Lower leg skin (tissue), 4 donors: ENCODE measurements at places on chromosomes 16 and 17.
A peak's percentile ranks its signal among the peaks of the same experiment; 100 is the strongest.

DNA sequence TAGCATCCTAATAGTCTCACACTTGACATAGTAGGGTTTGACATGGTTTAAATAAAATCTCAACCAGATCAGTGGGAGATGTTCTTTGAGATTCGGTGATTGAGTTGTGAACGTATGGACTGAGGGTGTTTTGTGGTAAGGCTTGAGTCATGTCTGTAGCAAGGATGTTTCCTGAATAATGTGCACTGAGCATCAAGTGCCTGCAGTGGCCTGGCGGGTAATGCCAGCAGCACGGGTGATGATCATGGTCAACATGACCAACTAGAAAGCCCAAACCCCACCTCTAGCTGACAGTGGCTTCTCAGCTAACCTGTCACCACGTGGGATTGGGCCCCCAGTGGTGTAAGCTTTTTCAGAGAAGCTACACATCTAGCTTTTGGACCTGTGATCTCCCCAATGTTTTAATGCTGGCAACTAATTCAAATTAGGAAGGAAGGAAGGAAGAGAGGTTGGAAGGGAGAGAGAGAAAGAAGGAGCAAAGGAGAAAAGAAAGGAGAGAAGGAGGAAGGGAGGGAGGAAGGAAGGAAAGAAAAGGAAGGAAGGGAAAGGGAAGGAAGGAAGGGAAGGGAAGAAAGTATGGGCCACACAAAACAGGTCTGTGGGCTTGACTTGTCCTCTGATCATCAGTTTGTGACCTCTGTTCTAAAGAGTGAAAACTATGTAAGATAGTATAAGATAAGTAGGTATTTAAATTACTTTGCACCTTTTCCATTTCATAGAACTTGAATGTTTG, 55.4 kb downstream of the WWOX start:
- no peak for DNase-seq

- no peak for DNase-seq
These were observed 199.4 kb downstream of the PHKB start for GRCh38 chr16:47660540-47660939.

- no peak for DNase-seq
These were observed 2.1 kb upstream of the C17orf107 start for GRCh38 chr17:4897198-4897687.

DNA sequence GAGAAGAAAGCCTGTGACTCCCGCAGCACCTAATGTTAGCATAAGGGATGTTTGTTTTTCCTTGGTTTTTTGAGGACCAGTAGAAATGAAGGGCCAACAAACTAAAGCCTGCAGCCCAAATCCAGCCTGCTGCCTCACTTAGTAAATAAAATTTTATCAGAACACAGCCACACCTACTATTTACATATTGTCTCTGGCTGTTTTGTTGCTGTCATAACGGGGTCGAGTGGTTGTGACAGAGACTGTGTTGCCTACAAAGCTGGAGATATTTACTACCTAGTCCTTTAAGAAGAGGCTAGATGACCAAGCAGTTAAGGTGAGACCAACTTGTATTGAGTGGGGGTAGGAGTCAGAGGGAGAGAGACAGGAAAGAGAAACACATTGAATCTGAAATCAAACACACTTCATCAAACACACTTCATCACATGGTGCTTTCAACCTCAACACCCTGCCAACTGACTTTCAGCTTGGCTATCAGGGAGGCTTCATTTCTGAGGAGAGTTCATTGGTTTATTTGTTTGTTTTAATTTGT, 546.3 kb upstream of the CDH11 start:
- DNase-seq, result no peak

GRCh38 chr17:59001158-59001814, 105.4 kb downstream of the TRIM37 start:
- DNase-seq, result peak; percentile 86

GRCh38 chr16:4599545-4599944, 15.1 kb downstream of the UBALD1 start:
- no peak for DNase-seq

- DNase-seq, result no peak
These were observed 36.7 kb upstream of the TANC2 start for GRCh38 chr17:62929320-62929719.

DNA sequence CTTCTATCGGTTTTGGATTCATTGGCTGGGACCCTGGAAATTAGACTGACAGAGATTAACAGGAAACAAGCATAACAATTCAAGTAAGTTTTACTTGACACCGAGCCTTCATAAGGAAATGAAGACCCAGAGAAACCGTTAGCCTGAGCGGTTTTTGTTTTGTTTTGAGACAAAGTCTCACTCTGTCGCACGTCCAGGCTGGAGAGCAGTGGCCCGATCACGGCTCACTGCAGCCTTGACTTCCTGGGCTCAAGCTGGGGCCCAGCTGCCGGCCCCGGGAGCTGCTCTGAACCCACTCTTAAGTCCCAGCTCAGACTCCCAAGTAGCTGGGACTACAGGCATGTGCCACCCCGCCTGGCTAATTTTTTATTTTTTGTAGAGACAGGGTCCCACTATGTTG, 321.3 kb downstream of the SEC14L1 start:
- DNase-seq, result no peak

GRCh38 chr16:73106329-73107034, 58.6 kb upstream of the ZFHX3 start:
- no peak for DNase-seq

GRCh38 chr16:56093055-56093454, 98.2 kb upstream of the GNAO1 start:
- DNase-seq, result peak; percentile 26

DNA sequence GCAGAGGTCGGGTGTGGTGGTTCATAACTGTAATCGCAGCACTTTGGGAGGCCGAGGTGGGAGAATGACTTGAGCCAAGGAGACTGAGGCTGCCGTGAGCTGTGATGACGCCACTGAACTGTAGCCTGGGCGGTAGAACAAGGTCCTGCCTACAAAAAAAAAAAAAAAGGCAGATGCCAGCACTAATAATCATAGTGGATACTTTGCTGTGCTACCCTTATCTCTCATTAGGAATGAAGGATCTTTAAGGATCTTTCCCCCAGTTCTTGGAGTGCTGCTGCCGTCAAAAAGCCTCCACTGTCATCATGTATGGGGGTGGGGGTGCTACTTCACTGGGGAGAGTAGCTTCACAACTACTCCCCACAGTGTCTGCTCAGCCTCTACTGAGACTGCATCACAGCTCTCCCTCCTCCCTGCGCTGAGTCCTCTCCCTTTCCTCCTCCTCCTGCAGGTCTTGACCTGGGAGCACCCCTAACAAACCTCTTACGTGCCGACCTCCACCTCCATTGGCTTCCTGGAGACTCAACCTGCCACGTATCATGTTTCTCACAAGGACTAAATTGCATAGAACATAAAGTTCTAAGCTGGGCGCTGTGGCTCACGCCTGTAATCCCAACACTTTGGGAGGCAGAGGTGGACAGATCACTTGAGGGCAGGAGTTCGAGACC, 24.4 kb upstream of the ST6GALNAC1 start:
- DNase-seq, result no peak

GRCh38 chr16:12321311-12321842, 344.8 kb downstream of the SNX29 start:
- no peak for DNase-seq

- no peak for DNase-seq
These were observed 28.8 kb upstream of the ST6GALNAC1 start for GRCh38 chr17:76672270-76672851.

- DNase-seq, result no peak
These were observed 17.6 kb downstream of the POLR3K start for GRCh38 chr16:35678-36305.

DNA sequence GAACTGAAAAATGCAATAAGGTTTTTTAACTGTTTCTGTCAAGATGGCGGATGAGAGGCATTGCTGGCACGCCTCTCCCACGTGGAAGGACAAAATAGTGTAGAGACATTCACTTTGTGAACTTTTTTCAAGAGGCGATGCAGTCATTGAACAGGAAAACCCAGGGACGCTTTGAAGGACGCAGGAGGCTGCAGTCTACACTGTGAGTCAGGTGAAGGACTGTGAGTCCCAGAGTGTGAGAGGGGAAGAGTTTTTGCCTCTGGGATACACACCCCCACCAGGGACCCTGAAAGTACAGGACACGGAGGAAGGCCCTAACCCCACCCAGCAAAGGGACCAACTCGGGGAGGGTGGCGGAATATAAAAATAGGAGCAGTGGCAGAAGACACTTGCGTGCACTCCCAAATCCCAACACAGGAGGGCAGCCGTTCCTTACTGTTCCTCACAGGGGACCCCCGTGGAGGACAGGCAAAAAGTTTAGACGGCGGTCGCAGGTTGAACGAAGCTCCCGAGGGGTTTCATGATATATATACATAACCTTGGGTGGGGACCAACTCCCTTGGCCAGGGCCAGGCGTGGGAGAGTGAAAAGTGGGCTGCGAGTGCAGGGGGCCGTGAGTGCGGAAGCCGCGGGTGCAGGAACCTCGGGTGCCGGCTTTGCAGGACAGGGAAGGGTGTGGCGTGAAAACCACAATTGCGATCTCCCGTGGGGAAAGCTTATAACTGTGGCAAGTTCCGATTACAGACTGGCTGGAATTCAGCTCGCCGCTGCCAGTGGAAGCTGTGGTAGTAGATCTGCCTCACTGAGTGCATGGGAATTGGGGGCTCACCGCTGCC, 82.0 kb upstream of the ALOX12 start:
- DNase-seq, result peak; percentile 74

DNA sequence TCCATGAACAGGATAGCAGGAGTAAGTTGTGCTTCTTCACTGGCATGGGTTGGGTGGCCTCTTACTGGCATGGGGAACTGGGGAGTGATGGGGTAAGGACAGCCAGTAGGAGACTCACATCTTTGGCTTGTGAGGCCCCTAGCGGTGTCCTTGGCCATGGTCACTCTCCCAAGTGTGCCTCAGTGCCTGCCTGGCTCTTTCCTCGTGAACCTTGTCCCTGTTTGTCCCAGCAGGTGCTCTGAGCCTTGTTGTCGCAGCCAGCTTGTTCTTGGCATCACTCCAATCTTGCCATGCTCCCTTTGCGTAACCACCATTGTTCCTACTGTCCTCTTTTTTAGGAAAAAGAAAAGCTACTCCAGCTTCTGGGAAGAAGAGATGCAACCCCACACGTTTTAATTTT, 53.6 kb upstream of the SDK2 start:
- DNase-seq, result peak; percentile 78

GRCh38 chr17:82901856-82902255, 62.0 kb upstream of the ZNF750 start:
- DNase-seq, result no peak

DNA sequence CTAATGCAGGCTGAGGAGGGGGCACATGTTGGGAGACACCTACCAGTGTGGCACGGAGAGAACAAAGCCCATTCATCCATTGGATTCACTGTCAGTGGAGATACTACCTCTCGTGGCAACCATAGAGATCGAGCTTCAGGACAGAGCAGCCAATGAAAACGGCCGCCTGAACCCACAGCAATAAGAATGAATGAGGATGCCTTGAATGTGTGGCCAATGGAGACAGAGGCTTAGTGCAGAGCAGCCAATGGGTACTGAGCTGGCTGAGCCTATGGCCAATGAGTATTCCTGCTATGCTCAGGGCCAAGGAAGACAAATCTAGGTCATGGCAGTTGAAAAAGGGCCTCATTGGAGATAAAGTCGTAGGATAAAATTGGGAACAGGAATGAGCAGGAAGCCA, 10.9 kb downstream of the ARHGEF15 start:
- DNase-seq, result no peak

GRCh38 chr17:57442401-57442823, 186.1 kb downstream of the MSI2 start:
- DNase-seq, result no peak

DNA sequence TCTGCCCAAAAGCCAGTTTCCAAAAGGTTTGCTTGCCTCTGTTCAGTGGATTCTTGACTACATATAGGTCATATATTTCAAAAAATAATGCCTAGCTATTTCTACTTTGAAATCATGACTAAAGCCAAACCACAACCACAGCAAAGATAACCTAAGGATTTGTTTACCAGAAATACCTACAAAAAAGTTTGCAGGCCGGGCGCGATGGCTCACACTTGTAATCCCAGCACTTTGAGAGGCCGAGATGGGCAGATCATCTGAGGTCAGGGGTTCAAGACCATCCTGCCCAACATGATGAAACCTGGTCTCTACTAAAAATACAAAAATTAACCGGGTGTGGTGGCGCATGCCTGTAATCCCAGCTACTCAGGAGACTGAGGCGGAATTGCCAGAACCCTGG, 15.2 kb downstream of the CARHSP1 start:
- DNase-seq, result no peak

GRCh38 chr17:4420692-4421131, 13.0 kb upstream of the SPNS3 start:
- DNase-seq, result peak; percentile 37

DNA sequence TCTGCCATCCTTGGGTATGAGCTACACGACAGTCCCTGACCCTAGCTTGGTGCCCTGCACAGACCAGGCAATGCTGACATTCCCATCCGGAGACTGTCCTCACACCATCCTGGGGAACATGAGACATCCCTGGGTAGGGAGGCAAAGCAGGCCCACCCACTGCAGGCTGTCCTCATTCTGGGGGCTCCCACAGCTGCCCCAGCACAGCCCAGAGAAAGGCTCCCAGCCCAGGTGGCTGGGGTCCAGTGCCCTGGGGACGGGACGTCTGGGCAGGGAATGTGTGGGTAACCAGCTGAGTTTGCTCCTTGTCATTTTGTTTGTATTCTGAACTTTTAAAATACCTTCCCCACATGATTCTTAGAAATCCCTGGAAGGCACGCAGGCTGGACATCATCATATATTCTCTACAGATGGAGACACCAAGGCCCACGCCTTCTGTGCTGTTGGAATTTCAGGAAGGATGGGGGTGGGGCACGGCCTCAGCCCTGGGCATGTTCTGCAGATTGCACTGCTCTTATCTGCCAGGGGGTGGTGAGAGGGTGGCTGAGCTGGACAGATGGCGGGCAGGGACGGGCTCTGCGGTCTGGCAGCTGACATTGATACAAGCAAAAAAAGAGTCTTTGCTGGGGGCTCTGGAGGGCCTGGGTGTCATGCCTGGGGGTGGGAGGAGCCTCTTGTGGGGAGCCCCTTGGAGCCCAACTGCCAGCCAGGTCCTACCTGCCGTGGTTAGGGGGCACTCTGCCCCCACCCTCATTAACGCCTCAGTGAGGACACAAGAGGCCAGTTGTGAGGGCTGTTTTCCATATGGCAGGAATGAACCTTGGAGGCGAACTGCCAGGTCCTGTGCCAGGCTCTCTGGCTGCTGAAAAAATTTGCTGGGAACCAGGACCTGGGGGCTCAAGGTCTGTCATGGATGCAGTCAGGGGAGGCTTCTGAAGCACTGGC, 28.4 kb downstream of the LRRC75A start:
- DNase-seq, result no peak

GRCh38 chr17:7988750-7989178, 13.7 kb upstream of the GUCY2D start:
- peak; percentile 26 for DNase-seq

GRCh38 chr16:28623172-28623711, 13.4 kb upstream of the SULT1A1 start:
- DNase-seq, result no peak
